ELR (cell line): ENCODE measurements at places on chromosomes 12 and 14.
A peak's percentile ranks its signal among the peaks of the same experiment; 100 is the strongest.

GRCh38 chr12:31431721-31432240 is 105.8 kb upstream of the SINHCAF start:
- DNase-seq, result peak; percentile 16

GRCh38 chr14:29805415-29806123 is 122.1 kb downstream of the PRKD1 start:
- peak; percentile 67 for DNase-seq

DNA sequence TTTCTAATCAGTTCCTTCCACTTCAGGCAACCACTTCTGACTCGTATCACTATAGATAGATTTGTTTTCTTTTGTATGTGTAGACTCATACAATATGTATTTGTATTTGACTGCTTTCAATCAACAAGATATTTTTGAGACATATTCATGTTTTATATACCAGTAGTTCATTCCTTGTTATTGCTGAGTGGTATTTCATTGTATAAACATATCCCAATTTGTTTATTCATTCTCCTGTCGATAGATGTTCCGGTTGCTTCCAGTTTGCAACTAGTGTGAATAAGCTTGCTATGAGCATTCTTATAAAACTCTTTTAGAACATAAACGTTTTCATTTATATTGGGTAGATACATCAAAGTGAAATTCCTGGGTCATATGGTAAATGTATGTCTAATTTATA is 119.2 kb downstream of the FIGNL2 start:
- peak; percentile 29 for DNase-seq

GRCh38 chr14:101884089-101884933 is 80.1 kb upstream of the DYNC1H1 start:
- DNase-seq, result no peak

GRCh38 chr14:103019826-103020225 is 37.5 kb downstream of the CDC42BPB start:
- no peak for DNase-seq
